C1 segment of cervical spinal cord (tissue), 14 donors: ENCODE measurements at places on chromosomes 6 and 20.

GRCh38 chr6:142714951-142715785, 229.8 kb downstream of the HIVEP2 start:
- no peak for DNase-seq

- no peak for DNase-seq
These were observed 95.8 kb upstream of the IRAK1BP1 start for GRCh38 chr6:78771586-78771985.

DNA sequence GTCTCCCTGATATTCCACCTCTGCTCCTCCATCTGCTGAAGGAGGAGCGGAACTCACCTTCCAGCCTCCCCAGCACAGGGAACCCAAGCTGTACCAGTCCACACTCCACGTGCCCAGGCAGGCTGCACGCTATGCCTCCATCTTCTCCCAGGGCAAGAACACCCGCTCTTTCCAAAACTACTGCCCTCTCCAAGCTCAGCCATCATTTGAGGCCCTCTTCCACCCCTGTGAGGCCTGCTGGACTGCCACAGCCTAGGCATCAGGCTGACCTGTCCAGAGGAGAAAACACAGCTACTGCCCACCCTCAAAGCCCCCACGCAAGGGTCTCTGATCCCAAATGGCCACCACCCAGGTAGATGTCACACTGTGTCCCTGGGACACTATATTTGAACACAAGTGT, 99.9 kb downstream of the PRND start:
- no peak for DNase-seq

- DNase-seq: no peak
These were observed 4.1 kb upstream of the PNPLA1 start for GRCh38 chr6:36265744-36266143.

DNA sequence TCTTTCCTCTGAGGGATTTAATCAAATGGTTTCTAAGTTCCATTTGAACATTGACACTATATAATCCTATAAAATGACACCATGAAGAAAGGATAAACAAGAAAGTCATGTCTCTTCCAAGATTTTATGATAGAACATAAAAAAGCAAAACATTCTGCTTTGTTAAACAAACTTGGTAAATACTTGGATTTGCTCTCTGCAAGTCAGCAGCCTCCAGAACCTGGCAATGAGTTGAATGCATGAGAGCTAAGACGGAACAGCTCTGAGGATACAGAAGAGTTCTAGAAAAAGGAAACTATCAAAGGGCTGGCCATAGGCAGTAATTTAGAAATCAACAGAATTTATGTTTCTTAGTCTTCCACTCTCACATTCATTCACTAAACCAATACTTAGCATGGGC, 656.0 kb upstream of the ID4 start:
- no peak for DNase-seq

DNA sequence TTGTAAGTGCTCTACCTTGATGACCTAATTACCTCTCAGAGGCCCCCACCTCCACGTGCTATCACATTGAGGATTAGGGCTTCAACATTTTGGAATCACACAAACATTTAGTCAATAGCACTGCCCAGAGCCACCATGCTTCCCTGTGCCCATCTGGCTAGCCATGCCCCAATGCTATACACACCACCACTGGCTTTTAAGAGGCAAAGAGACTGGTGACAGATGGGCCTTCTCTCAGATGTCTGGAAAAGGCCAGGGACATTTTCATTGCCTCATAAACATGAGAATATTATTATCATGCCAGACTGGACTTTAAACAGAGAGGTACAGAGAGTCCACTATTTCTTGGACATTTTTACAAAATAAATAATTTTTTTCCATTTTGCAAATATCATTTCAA, 29.8 kb downstream of the TRMT6 start:
- DNase-seq: no peak

DNA sequence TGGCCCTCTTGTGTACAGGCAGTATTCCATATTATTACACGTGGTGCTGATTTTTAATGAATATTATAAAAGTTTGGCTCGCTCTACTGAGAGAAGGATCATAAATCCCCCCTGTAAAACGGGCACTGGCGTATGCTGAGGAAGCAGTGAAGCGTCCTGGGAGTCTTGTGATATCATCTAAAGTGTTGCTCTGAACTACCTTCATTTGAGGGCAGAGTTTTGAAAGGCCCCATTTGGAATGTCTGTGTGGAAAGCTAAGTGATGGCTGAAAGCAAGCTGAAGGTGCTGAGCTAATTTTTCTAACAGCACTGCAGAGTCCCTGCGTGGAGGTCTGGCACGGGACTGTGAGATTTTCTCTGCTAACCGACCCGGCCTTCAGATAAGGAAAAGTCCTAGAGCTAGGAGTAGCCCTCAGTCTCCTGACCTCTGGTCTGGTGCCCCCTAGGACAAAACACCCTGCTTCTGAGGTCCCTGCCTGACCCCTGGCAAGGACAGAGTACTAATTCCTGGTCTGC, 1.3 kb upstream of the BACH2 start:
- DNase-seq: no peak

DNA sequence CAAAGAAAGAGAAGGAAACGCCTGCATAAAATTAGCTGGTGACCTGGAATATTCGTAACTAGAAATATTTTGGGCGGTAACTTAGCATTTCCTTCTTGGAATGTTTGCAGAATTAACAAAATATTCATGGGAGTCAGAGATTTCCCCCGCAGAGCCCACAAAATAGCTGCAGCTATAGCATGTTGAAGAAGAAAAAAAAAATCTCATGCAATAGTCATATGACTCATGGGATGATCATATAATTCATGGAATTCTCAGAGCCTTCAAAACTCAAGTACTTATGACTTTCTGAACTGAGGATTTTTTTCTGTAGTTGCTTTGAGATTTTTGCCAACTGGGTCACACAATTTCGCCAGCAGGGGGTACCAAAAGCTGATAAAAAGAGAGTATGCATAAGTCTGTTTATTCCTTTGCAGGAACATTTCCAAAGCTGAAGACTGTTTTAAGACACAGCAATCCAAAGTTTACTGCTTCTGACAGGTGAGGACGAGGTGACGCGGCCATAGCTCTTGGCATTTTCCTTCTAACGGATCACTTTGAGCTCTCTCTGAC, 586.0 kb upstream of the CHD6 start:
- DNase-seq: no peak

GRCh38 chr20:44691424-44692423, 23.4 kb upstream of the CCN5 start:
- no peak for DNase-seq

- DNase-seq: no peak
These were observed 184.2 kb upstream of the TSHZ2 start for GRCh38 chr20:52787962-52788361.

DNA sequence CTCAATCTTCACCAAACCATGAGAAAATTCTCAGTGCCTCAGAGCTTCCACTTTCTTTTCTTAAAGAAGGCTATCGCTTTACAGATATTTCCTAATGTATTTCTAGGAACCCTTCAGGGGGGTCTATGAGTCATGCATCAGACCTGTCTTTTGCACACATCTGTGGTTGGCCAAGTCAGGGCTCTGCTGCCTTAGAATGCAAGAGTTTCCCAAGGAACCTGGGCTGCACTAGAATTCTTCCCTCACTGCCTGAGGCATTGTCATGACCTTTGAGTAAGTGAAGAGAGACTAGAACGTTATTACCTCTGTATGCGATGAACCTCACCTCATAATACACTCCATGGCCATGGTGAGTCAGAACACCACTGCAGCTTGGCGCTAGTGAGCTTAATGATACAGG, 365.0 kb upstream of the ID4 start:
- no peak for DNase-seq

DNA sequence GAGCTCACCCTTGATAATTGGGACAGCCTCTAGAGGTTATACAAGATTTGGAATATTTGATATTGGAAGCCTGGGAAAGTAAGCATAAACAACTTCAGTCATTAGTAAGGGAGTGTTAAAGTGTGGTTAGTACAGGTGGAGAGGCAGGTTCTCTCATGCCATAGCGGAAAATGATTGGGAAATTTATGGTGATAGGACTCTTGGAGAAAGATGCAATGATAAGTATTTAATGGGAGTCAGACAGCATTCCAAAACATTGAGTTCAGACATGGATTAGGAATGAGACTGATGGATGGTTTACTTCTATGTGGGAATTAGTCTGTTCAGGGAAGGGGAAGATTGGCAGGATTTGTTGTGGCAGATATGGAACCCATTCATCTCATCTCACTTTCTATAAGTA, 152.7 kb downstream of the MCHR2 start:
- DNase-seq: no peak

DNA sequence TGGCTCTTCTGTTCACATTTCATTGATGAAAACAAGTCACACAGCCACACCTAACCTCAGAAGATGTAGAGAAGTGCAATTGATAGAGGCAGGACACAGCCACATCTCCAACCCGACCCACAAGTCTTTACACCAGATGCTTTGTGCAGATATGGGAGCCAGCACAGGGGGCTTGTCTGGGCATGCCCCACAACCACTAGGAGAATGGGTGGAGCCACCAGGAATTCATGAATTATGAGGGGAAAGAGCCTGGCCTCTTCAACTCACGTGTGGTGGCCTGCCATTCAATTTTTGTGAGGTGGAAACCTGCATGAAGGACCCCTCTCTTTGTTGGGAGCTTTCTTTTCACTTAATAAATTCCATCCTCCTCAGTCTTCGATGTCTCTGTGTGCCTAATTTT, 79.1 kb downstream of the OGFRL1 start:
- no peak for DNase-seq

DNA sequence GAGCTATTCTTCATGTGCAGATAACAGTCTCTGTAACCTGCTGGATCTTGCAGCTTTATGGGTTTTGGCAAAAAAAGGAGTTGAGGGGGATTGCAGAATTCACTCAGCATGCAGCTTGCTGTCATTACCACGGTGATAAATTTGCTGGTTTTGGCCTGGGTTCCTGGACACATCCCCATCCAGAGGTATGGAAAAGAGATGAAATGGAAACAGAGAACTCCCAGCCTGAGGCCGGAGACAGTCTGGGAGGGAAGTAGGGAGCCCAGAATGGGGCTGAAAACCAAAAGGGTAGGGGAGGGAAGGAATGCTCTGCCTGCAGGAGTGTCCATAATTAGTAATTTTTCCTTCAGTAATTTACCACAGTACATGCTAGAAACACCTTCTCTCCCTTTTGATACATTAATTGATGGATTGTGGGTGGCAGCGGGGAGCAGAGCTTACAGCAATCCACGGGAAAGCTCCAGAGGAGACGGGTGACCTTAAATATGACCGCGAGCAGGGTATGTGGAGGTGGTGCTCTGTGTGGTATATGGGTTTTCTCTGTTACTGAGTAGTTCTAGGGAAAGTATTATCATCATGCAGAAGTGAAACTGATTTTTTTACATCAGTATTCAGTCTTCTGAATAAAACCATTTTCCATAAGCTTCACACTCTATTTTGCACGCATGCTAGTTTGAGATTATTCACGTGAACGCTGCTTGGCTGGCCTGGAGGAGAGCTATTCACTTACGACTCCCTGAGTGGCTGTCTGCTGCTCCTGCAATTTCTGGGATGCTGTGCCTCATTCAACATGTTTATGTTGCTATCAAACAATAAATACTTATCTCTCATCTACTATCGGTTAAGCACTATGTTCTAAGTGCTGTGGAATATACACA, 66.3 kb upstream of the KCNK16 start:
- DNase-seq: no peak

- DNase-seq: no peak
These were observed 37.6 kb downstream of the NCR2 start for GRCh38 chr6:41372832-41373626.

- no peak for DNase-seq
These were observed 12.7 kb downstream of the KCNS1 start for GRCh38 chr20:45088247-45088646.

GRCh38 chr6:43243664-43244321, 512 bp downstream of the TTBK1 start:
- no peak for DNase-seq

DNA sequence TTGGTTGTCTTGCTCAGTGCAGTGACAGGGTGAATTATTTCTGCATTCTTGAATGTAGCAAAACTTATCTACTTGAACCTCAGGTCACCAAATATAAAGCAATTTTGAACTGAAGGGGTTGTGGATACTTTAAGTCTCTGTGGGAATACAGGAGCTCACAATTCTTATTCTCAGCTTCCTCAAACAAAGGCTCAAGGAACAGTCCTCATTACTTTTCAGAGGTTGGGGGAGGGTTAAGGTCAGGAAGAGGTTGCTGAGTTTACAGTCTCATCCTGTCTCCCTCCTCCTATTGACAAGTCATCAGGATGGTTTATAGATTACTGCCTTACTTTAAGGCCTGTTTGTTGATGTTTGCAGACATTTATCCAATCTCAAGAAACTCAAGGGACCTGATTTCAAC, 143.6 kb upstream of the SPACA1 start:
- no peak for DNase-seq

GRCh38 chr6:169724494-169725124, at the start of gene PHF10:
PHF10 (minus strand) TSS chr6:169724500; CDS start chr6:169723931, 569 bp downstream.
- peak; percentile 55 for DNase-seq
